Activated T-cell treated with anti-CD3 and anti-CD28 coated beads, Interleukin-2, amount 50 U/mL, for 4 hours (primary cell): ENCODE measurements at places on chromosomes 11 and 22.

GRCh38 chr22:16586170-16586569 is 6.4 kb downstream of the CCT8L2 start:
- no peak for DNase-seq

GRCh38 chr11:62125881-62126280 is 2.1 kb downstream of the INCENP start:
- no peak for DNase-seq

DNA sequence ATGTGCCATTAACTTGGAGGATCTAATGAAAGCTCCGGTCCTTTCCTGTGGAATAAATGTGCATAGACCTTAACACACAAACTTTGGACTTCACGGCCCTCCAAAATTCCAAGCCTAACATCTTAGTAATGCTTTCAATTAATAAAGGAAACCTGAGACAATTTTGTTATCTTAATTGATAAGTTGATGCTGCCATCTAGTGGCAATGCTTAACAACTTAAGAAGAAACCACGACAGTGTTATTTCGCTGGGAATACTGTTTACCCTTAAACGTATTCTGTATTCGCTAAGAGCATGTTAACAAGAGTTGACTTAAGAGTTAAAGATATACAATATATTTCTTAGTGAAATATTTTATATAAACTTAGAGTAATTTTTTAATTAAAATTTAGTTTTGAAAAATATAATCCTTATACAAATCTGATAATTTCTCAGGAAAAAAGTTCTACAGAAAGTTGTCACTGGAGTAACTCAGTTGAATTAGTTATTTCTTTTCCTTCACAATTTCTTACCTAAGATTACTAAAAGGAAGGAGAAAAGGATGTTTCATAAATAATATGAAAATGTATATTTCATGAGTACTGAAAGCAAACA is 35.0 kb upstream of the OR9G4 start:
- DNase-seq = no peak

DNA sequence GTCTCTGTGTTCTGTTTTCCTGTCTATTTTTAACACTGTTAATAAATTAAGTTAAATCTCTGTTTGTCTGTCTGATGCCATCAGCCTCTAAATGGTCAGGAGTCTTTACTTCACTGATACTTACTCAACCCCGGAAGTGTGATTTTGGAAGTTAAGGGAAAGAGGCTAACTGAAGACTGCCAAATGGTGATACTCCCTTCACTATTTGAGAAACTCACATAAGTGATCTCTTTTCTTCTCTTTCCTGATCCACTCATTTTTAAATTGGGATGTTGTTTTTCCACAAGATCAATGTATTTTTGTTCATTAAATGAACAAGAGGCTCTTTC is 389 bp upstream of the CASP12 start:
- no peak for DNase-seq

DNA sequence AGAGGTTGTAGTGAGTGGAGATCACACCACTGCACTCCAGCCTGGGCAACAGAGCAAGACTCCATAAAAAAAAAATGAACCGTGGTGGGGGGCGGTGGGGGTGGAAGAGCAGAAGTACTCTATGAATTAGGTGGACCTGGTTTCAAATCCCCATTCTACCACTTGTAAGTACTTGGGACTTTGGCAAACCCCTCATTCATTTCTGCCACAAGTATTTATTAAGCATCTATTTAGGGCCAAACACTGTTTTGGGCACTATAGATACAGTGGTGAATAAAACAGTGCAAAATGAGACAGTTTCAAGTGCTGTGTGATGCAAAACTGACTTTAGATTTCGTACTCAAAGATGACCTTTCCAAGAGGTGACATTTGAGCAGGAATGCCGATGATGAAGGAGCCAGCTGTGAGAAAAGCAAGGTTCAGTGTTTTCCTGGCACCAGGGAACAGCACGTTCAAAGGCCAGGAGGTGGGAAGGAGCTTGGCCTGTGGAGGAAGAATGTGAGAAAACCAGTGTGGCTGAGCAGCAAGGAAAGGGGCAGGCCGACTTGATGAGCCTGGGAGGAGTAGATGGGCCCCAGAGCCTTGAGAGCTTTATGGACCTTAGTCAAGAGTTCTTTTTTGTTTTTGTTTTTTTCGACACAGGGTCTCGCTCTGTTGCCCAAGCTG is 1.4 kb upstream of the TMEM134 start:
- DNase-seq = no peak

- no peak for DNase-seq
These were observed 35.6 kb downstream of the FBLN1 start for GRCh38 chr22:45538281-45538680.

DNA sequence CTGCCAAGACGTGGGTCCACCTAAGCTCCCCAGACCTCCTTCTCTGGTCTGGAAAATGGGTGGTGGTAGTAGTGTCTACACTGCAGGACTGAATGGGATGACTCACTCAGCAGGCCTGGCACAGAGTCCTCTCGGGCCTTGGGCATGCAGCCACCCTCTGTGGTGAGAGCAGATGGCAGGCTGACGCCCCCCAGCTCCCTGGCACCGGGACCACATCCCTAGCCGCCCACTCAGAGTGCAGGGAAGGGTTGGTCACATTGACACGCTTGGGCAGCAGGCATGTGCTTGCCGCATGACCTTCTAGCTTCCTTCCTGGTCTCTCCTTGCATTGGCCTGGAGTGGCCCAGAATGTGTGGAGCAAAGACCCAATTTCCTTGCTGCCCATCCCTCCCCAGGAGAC is 30.7 kb upstream of the PRODH start:
- no peak for DNase-seq

DNA sequence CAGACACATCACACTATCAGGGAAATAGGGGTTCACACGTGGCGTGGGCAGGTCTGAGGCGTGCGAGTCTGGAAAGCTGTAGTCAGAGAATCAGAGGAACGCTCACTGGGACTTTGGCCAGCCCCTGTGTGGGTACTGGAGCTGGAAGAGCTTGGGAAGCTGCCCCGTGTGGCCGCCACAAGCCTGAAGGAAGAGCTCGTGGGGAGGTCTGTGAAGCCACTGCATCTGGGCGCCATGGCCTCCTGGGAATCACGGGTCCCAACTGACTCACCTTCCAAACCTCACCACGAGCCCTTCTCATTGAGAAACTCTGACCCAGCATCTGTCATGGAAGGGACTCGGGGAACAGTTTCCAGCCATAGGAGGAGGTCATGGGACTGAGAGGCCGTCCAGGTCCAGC is 5.9 kb upstream of the MRGPRF start:
- no peak for DNase-seq

- no peak for DNase-seq
These were observed 16.7 kb downstream of the TP53AIP1 start for GRCh38 chr11:128926000-128926399.

GRCh38 chr11:1438261-1438966 is 48.2 kb downstream of the MOB2 start:
- DNase-seq = no peak
